HCEC 1CT (cell line): ENCODE measurements at places on chromosomes 3 and 15.

GRCh38 chr3:172591876-172592771 lies 68.9 kb upstream of the TNFSF10 start:
- no peak for DNase-seq

DNA sequence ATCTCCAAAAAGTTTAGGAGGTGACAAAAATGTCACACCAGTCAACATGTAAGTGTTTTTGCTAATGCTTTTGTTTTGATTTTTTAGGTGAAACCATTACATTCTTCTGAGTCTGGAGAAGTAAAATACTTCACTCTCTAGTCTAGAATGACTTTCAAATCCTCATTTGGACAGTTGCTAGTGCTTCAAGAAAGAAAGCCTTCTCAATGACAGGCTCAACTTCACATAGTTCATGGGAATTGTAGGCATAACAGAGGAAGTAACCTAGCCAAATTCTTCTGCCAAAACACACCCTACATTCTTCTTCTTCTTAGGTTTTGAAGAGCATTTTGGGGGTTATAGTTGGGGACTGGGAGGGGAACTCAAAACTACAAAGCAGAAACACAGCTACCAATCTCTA lies 29.4 kb upstream of the HEG1 start:
- DNase-seq, result no peak

DNA sequence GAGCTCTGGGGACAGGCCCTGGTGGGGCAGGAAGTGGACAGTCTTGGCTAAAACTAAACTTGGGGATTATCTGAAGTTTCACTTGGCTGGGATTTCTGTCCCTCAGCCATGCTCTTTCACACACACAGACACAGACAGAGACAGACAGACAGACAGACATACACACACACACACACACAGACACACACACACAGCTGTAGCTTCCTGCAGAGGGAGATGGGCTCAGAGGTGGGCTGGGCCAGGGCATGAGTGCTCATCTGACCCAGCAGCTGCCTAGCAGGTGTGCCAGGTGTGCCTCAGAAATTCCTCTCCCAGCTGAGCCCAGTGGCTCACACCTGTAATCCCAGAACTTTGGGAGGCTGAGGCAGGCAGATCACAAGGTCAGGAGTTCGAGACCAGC lies 3.3 kb downstream of the RHOV start:
- no peak for DNase-seq

GRCh38 chr3:59854061-59854709 lies 804.4 kb upstream of the CFAP20DC start:
- DNase-seq, result no peak

GRCh38 chr3:66376568-66376967 lies 124.3 kb downstream of the LRIG1 start:
- peak; percentile 88 for DNase-seq

DNA sequence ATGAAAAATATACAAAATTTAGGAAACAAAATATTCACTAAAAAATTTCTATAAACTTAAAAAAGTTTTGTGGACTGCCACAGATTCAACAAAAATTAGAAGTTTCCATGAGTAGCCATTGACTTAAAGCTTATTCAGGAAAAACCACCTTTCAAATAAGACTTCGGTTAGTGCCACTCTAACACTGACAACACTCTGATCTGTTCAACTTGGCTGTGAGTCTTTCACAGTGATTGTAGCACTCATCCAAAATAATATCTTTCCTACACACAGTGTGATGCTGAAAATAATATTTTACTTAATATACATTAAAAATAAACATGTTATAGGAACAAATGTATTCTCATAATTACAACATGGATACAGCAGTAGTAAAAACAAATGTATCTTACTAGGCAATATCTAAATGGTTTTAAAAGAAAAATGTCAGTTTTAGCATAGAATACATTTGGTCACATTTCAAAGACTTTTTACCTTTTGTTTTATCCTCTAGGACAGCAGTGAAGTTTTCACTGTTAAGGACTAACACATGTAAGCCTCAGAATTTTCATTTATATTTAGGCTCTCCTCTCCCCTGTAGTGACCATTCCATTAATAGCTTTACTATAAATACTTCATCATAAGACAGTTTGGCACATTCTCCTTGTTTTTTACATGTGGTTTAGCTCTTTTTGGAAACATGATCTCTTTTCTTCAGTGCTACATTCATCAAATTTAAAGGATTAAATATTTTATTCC lies at the start of gene ASB14:
Gene ASB14, minus strand, starts transcription at position 527 of the 738 bp plus-strand sequence. CDS start 652 bp downstream, outside the sequence.
- DNase-seq, result no peak
